ENCODE measurements at places on chromosomes 2 and 18. TPM values are rescaled to one million over a fixed set of nuclear protein-coding genes. Genes with fewer than 3 reads are reported as not detected.

The CAPN14 gene
- not detected for total RNA-seq

The AP1S3 gene
- 6.4 TPM for total RNA-seq

The STARD6 gene
- total RNA-seq: not detected

The PIAS2 gene
- 19.5 TPM for total RNA-seq

The COL4A3 gene
- total RNA-seq: under 0.01 TPM

The SERPINB13 gene
- not detected for total RNA-seq

The IL36RN gene
- total RNA-seq: under 0.01 TPM

The CCDC85A gene
- 6.7 TPM for total RNA-seq

The HOXD3 gene
- total RNA-seq: 2.6 TPM

The IL36B gene
- not detected for total RNA-seq

The ZNF514 gene
- 10.9 TPM for total RNA-seq

The ACADL gene
- total RNA-seq: under 0.01 TPM

The CCBE1 gene
- 0.44 TPM for total RNA-seq

The MAPRE3 gene
- total RNA-seq: 4.2 TPM

The LINC00305 gene
- total RNA-seq: not detected

The MATN3 gene
- total RNA-seq: 2.3 TPM

The MAPK4 gene
- total RNA-seq: not detected

The G6PC2 gene
- not detected for total RNA-seq

The SNX17 gene
- 141 TPM for total RNA-seq

The SIX2 gene
- total RNA-seq: under 0.01 TPM

The FRZB gene
- total RNA-seq: 0.14 TPM

The MC5R gene
- total RNA-seq: not detected

The GAD1 gene
- 0.22 TPM for total RNA-seq

The GALNT5 gene
- total RNA-seq: 0.22 TPM

The CAVIN2 gene
- 18.6 TPM for total RNA-seq

The CRYGD gene
- total RNA-seq: not detected

The GAL3ST2 gene
- total RNA-seq: 0.14 TPM

The SLC19A3 gene
- total RNA-seq: 2.4 TPM

The CACNB4 gene
- under 0.01 TPM for total RNA-seq

The CD8B2 gene
- not detected for total RNA-seq

The EMILIN1 gene
- total RNA-seq: 203 TPM

The CD8A gene
- not detected for total RNA-seq

The DCDC2C gene
- total RNA-seq: not detected

The CPLX4 gene
- not detected for total RNA-seq

The EPC2 gene
- total RNA-seq: 25.6 TPM

The ONECUT2 gene
- total RNA-seq: under 0.01 TPM

The POTEI gene
- not detected for total RNA-seq

The MYOM1 gene
- total RNA-seq: 0.22 TPM

The LOXL3 gene
- total RNA-seq: 2.9 TPM

The GLB1L gene
- total RNA-seq: 23.4 TPM

The AKAIN1 gene
- not detected for total RNA-seq

The SCN3A gene
- not detected for total RNA-seq

The TDRD15 gene
- not detected for total RNA-seq

The ACVR2A gene
- 8.9 TPM for total RNA-seq

The MSTN gene
- not detected for total RNA-seq

Measured in placental pericyte (primary cell).